Femur (tissue), 1 donor: ENCODE measurements at places on chromosomes 7 and 10.

DNA sequence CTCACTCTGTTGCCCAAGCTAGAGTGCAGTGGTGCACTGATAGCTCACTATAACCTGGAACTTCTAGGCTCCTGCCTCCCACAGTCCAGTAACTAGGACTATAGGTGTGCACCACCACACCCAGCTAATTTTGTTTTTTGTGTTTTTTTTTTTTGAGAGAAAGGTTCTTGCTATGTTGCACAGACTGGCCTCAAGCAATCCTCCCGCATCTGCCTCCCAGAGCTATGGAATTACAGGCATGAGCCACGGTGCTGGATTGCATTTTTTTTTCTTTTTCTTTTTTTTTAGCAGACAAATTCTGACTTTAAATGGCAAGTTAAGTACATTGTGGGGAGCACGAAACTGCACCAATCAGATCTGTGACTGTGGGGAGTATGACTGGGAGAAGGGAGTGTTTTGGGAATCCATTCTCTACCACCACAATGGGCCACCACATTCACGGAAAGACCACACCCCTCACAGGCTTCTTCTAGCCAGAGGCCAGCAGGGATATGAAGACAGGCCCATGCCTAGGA lies 58.1 kb upstream of the MSMB start:
- DNase-seq, result no peak

DNA sequence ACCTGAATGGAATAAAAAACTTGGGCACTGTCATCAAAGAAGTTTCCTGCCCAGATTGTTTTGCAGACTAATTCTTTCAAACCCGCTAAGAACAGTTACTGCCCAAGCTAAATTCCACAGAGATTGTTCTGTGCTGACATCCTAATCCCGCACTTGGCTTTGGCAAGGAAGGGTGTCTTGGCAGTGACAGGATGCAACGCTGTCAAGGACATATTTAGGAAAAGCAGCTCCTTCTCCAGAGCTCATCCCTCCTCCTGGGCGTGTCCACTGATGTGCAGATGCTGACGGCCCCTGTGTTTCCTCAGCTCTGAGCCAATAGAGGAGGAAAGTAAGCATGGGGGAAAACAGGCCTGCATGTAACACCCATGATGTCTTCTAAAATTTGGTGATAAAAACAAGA lies 74.2 kb downstream of the EEPD1 start:
- peak; percentile 73 for DNase-seq

GRCh38 chr10:107647462-107647861 lies 483.0 kb upstream of the SORCS1 start:
- DNase-seq, result no peak

DNA sequence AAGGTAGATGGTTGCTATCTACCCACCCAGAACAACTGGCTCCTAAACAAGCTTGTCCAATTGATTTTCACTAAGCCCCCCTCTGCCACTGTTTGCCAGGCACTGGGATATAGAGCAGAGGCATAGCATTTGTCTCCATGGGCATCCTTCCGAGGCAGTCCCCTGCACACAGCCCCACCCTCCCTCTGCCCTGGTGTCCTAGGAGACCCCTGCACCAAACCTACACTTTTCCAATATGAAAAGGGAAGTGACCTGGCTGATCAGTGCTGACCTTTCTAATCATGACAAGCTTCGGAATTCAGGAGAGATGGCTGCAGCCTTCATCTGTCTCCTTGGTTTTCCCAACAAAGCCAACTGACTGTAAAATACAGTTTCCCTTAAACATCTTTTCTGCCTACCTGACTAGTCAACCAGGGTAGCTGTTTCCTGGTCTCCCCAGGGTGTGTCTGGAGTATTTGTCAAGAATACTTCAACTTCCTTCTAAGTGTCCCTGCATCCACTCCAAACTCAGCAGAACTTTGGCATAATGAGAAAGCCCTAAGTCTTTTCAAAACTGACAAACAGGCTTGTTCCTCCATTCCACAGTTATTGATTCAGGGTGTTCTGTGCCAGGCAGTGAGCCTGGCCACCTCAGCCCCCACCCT lies 7.6 kb upstream of the SLC18A3 start:
- DNase-seq, result peak; percentile 1

GRCh38 chr10:133489816-133490588 lies 36.3 kb downstream of the SCART1 start:
- DNase-seq, result no peak

GRCh38 chr7:132708470-132708869 lies 132.2 kb upstream of the PLXNA4 start:
- DNase-seq, result no peak

- DNase-seq, result no peak
Observed at GRCh38 chr10:15802375-15802949, 57.8 kb downstream of the MINDY3 start.

DNA sequence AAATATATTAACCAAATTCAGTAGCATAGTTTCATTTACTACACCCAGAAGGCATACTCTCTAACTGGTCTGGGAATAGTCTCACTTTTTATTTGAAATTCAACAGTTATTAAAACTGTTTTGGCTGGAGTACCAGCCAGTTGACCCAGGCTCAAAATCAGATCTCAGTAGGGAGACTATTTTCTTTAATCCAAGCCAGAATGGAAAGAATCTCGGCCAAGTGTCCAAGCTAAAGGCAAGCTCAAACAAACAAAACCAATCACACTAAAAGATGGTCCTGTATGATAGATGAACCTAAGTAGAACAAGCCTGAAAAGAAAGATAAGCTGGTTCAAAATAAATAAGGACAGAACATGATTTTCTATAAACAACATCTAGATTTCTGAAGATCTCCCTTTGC lies 259.6 kb upstream of the POM121L12 start:
- DNase-seq, result no peak

DNA sequence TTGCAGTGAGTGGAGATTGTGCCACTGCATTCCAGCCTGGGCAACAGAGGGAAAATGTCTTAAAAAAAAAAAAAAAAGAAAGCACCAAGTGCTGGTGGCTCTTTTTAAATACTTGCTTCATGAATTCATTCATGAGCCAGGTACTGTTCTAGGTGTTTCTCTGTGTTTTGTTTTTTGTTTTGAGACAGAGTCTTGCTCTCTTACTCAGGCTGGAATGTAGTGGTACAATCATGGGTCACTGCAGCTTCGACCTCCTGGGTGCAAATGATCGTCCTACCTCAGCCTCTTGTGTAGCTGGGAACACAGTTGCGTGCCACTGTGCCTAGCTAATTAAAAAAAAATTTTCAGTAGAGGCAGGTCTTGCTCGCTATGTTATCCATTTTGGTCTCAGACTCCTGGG lies 5.3 kb downstream of the STOX1 start:
- no peak for DNase-seq

GRCh38 chr10:25627606-25628005 lies 306.4 kb upstream of the MYO3A start:
- no peak for DNase-seq

GRCh38 chr10:52455098-52455497 lies 141.0 kb downstream of the DKK1 start:
- DNase-seq, result no peak

- DNase-seq, result peak; percentile 63
Observed at GRCh38 chr10:109430043-109430760, 493.1 kb downstream of the XPNPEP1 start.

- DNase-seq, result no peak
Observed at GRCh38 chr10:58918887-58919286, 257.6 kb upstream of the PHYHIPL start.

GRCh38 chr10:124626759-124627380 lies 117.3 kb downstream of the FAM53B start:
- DNase-seq, result peak; percentile 59

DNA sequence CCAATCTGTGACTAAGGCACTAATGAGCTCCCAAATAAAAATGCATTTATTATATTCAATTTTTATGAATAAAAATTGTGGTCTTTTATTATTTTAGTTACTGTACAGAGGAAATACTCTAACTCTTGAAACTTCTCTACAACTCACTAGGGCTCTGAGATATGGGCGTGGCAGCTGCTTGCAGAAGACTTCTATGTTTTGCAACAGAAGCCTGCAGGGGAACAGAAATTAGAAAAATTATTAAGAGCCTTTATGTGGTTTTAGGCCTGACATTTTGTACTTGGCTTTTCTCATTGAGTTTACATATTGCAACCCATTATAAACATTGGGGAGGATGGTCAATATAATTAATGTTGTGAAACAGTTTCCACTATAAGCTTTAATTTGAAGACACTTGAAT lies 581.4 kb downstream of the TNS3 start:
- no peak for DNase-seq

- no peak for DNase-seq
Observed at GRCh38 chr7:66430164-66430545, 198.5 kb upstream of the KCTD7 start.

DNA sequence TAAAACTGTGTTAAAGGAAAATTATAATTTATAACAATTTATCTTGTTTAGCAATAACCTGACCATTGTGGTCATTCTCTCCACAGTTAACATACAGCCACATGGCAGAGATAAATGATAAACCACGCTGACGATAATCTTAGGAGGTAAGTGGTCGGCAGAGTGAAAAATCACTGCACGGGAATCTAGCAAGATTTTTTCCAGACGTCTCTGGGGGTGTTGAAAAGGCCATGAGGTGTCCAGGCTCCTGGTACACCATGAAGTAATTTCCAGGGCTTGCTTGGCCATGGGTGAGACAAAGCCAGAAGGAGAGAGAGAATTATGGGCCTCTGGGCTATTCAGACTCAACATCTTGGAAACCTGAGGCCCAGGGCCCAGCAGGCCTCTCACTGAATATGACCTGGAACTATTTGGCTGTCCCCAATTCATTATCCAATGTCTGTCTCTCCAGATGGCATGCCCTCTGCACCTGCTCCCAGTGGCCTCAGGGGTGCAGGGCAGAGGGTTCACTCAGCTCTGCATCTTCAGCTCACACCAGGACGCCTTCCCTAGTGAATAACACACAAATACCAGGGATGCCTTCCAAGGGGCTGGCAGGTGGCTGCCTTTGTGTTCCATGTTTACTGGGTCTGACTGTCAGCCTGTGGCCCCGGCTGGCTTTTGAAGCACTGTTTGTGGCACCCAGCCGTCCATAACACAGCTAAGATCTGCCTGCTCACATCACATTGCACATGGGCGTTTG lies 590.4 kb upstream of the PFKP start:
- DNase-seq, result no peak

GRCh38 chr10:110216942-110217661 lies 9.7 kb downstream of the MXI1 start:
- no peak for DNase-seq

DNA sequence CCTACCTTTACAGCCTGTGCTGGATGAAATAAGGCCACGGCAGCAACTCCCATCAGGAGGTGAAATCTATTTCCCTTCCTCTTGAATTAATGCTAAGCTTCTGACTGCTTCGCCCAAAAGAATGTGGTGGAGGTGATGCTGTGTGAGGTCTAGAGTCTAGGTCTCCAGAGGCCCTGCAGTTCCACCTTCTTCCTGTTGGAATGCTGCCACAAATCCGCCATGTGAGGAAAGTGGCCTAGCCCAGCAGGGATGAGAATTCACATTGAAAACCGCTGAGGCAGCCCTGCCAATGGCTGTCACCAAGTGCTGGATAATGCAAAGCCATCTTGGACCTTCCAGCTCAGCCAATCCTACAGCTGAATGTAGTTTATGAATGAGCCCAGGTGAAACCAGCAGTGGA lies 28.0 kb downstream of the RHOBTB1 start:
- DNase-seq, result no peak

- DNase-seq, result no peak
Observed at GRCh38 chr10:117419921-117420320, 44.7 kb upstream of the PDZD8 start.

DNA sequence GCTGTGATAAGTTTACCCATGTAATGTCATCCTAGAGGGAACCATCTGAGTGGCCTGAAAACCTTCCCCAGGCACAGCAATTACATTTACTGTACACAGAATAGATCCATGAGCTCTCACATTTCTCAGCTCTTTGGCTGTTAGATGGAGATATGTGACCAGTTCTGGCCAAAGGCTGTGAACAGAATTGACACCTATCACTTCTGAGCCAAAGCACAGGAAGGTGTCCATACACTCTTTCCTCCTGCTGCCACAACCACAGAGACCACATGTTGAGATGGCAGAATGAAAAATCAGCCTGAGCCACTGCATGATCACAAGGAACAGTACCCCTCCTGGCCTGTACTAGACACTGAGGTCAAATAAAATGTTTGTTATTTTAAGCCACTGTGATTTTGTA lies 44.3 kb upstream of the ATOH7 start:
- no peak for DNase-seq

DNA sequence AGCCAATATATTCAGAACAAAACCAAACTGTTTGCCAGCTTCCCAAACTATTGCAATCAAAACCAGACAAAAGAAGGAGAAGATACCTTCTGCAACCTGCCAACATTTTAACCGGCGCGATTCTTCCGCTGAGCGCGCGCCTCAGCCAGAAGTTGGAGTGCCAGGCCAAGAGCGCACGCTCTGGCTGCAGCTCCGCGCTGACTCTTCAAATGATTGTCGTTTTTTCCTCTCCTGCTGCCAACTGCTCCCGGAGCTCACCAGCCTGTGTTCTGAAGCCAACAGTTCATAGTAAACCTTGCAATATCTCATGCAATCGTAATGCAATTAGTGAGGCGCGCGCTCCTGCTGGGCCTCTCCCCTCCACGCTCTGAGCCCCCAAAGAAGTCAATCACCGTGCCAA lies 259.7 kb upstream of the MGMT start:
- peak; percentile 69 for DNase-seq

DNA sequence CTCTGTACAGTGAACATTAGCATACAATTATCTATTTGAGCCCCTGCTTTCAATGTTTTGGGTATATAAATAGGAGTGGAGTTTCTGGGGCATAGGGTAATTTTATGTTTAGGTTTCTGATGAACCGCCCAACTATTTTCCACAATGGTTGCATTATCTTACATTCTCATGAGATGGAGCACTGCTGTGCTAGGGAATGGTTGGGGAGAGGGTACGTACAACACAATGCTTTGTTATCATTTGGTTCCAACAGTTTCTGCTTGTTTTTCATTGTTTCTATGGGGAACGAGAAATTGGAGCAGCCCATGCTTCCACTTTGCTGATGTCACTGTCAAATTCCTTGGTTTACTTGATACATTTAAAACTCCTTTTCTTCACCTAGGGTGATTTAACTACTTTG lies 1115.3 kb downstream of the REEP3 start:
- DNase-seq, result no peak

DNA sequence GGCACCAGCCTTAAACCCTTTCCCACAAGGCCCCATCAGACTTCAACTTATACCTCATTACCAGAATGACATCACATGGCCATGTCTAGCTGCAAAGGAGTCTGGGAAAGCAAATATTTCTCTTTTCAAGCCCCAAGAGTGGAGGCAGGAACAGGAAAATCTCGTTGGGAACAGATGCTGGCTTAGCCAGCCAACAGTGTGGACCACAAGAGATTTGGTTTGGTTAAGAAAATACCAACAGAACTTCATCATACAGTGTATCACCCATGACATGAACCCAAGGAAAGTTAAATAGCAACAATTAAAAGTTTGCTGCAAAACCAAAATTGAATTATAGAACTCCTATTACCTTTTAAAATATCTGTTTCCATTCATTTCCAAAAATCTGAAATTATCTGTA lies 2.2 kb upstream of the MET start:
- DNase-seq, result no peak

- DNase-seq, result peak; percentile 80
Observed at GRCh38 chr10:99532687-99533495, at the start of gene NKX2-3. NKX2-3 (plus strand) TSS chr10:99532942; CDS start chr10:99533132, 190 bp downstream.

- DNase-seq, result no peak
Observed at GRCh38 chr10:63173468-63174232, 40.5 kb downstream of the NRBF2 start.
